ENCODE measurements at places on chromosomes 5 and 9.

GRCh38 chr5:149239917-149240316 is 31.7 kb upstream of the AFAP1L1 start:
- no peak for DNase-seq

DNA sequence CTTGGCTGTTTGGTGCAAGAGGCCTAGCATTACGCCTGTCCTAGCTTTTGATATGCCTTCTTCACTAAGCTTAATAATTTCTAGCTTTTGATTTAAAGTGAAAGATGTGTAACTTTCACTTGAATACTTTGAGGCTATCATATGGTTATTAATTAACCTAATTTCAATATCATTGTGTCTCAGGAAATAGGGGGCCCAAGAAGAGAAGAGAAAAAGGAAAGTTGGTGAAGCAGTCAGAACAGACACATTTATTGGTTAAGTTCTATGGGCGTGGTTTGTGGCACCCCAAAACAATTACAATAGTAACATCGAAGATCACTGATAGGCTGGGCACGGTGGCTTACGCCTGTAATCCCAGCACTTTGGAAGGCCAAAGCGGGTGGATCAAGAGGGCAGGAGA is 40.9 kb upstream of the F2RL2 start:
- DNase-seq = no peak

GRCh38 chr9:137028263-137029057 is 423 bp upstream of the ABCA2 start:
- DNase-seq = peak; percentile 69

DNA sequence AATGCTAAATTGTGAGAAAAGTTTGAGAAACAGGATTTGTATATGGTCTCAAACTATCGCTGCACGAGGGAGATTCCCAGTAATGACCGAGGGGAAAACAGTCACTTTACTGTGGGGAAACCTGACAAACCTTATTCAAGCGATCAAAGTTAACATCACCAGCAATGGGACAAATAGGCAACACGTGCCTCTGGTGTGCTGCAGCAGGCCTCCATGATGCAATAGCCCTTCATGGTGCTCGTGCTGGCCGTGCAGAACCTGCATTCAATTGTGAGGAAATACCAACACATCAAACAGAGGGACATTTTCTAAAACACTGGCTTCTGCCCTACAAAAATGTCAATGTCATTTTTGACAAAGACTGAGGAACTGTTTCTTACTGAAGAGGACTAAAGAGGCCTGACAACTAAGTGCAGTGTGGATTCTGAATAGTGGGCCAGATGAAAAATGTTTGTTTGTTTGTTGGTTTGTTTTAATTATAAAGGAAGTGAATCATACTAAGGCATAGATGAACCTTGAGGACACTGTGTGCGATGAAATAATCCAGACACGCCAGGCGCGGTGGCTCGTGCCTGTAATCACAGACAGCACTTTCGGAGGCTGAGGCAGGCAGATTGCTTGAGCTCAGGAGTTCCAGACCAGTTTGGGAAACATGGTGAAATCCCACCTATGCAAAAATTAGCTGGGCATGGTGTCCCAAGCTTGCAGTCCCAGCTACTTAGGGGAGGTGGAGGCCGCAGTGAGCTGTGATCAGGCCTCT is 17.6 kb upstream of the MARCHF6 start:
- DNase-seq = no peak

DNA sequence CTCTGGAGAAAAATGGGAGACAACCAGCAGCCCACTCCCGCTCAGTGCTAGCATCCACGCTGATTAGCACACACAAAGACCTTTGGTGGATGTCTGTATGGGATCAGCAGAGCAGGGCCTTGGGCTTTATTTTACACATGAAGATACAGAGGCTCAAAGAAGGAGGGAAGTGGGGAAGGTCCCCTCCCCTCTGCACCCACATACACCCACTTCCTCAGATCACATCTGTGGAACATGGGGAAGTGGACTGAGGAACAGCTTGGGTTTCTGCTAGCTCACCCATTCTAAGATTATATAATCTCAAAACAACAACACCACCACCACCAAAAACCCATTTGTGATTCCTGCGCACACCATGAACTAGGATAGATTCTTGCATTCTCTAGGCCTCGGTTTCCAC is 14.0 kb downstream of the GGTA1 start:
- no peak for DNase-seq

DNA sequence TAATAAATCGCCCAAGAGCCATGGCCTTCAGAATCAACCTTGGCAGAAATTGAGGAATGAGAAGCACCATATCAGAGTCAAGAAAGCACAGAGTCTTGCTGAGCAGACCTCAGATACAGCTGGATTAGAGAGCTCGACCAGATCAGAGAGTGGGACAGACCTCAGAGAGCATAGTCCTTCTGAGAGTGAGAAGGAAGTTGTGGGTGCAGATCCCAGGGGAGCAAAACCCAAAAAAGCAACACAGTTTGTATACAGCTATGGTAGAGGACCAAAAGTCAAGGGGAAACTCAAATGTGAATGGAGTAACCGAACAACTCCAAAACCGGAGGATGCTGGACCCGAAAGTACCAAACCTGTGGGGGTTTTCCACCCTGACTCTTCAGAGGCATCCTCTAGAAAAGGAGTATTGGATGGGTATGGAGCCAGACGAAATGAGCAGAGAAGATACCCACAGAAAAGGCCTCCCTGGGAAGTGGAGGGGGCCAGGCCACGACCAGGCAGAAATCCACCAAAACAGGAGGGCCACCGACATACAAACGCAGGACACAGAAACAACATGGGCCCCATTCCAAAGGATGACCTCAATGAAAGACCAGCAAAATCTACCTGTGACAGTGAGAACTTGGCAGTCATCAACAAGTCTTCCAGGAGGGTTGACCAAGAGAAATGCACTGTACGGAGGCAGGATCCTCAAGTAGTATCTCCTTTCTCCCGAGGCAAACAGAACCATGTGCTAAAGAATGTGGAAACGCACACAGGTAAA is 4.5 kb downstream of the NFX1 start:
- DNase-seq = no peak

- DNase-seq = peak; percentile 95
Observed at GRCh38 chr9:122092611-122093506, at the start of gene TTLL11. Gene TTLL11 (minus strand): TSS chr9:122093308. CDS start chr9:122093148, 160 bp downstream.

DNA sequence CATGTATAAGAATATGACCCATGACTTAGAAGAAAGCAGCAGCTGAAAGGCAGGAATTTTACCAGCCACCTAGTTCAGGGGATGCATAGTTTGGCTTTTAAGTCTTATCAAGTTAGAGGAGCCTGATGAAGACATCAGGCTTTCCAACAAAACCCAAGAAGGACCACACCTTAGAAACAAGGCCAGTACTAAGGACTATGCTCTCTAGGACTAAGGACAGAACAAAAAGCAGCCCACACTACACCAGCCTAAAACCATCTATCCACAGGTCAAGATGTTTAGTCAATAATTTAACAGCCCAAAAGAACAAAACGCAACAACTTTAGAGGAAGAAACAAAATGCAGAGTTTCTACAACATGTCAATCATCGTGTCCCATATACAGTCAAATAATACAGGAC is 408.9 kb upstream of the RGMB start:
- no peak for DNase-seq

GRCh38 chr5:87004101-87004500 is 263.6 kb upstream of the RASA1 start:
- no peak for DNase-seq

GRCh38 chr9:109558718-109559151 is 60.6 kb upstream of the PTPN3 start:
- no peak for DNase-seq

DNA sequence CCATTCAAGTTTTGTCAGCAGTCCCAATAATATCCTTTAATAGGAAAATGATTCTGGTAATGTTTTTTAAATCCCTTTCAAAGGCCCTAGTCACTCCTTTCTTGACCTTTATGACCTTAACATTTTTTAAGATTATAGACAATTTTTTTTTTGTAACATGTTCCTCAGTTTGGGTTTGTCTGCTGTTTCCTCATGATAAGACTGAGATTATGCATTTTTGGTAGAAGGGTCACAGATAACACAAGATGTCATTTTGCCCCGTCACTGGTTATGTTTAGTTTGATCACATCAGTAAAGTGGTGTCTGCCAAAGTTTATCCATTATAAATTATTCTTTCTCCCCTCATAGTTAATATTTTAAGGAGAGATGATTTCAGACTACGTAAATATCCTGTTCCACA is 16.0 kb upstream of the PTPDC1 start:
- no peak for DNase-seq

- no peak for DNase-seq
Observed at GRCh38 chr5:151630088-151630487, 39.0 kb upstream of the FAT2 start.

- DNase-seq = no peak
Observed at GRCh38 chr9:127053057-127053821, 69.2 kb downstream of the ANGPTL2 start.

DNA sequence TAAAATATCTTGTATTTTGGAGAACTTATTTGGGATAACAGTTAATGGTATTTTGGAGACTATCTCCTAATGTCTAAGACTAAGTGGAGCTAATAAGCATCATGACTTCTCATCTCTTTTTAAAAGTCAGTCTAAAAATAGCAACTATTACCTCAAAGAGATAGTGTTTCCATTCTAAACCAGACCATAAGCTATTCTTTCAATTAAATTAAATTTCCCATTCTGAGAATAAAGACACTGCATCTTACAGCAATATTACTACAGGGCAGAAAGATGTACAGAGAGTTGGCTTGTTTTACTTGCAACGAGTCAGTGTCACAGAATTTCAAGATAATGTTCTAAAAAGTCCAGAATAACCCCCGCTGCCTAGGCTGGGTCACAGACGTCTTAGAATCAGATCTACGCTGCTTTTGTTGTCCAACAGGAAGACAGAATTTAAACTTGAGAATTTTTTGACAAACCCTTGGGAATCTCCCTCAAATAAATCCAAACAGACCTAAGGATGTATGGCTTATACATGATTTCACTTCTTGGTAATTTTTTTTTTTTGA is 98.9 kb downstream of the USP20 start:
- no peak for DNase-seq

DNA sequence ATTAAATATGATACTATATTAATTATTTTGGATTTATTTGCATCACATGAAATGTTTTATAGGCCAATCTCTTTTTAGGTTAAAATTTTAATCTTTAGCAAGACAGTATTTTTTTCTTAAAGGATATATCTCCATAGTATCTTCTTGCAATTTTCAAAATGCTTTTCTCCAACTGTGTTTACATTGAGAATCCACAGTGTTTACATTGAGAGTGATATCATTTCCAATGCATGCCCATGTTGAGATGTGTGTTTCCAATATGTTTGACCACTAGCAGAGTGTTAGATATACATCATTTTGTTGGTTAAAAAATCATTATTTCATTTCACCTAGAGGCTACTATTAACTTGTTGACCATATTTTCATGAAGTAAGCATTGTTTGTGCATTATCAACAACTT is 17.3 kb downstream of the VCAN start:
- DNase-seq = no peak

GRCh38 chr9:116027511-116027910 is 126.1 kb upstream of the PAPPA start:
- no peak for DNase-seq

DNA sequence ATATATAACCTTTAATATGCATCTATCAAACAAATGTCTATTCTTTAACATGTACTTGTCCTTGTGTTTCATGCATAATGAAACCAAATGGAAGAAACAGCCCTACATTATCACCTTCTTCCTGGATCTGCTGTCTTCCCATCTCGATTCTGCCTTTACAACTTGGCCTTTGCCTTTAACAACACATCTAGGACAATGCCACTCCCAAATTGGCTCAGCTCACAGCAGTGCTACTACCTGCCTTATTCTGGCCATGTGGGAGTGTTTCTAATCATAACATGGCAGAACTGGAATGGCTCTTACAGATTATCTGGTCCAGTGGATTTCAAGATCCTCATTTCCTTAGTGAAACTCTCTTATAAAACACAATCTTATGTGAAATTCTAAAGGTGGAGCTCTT is 176.5 kb downstream of the CARTPT start:
- no peak for DNase-seq

- no peak for DNase-seq
Observed at GRCh38 chr5:109062664-109063063, 315.0 kb downstream of the FER start.
